ENCODE measurements at places on chromosomes 7 and 10.

DNA sequence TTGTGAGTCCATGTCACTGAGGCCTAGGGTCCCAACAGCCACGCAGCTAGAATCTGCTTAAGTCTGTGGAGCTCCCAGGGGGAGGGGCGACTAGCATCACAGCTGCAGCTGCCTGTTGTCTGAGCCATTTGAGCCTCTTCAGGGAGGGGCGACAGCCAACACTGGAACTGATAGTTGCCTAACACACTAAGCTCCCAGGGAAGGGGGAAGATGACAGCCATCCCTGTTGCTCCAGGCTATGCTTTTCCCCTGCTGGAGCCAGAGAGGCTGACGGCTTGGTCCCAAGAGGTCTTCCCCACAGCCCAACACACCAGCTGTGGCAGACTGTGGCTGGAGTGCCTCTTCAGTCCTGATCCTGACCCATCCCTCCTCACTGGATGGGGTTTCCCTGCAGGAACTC lies 817.5 kb downstream of the NXPH1 start:
- no peak for ATAC-seq

DNA sequence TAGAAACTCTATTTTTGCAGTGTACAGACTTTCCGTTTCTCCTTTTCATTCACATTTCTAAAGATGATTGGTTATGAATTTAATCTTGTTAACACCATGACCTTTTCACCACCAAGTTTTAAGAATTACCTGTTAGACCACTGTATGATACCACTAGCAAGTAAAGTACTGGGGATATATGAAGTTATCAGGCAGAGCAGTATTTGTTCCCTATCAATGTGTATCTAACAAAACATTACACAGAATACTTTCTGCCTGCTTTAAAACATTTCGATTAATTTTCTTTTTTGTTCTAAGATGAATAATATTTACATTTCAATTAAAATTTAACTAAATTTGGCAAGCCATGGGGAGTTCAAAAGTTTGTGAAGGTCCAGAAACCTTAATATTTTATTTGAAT lies 49.9 kb upstream of the AHR start:
- no peak for ATAC-seq

DNA sequence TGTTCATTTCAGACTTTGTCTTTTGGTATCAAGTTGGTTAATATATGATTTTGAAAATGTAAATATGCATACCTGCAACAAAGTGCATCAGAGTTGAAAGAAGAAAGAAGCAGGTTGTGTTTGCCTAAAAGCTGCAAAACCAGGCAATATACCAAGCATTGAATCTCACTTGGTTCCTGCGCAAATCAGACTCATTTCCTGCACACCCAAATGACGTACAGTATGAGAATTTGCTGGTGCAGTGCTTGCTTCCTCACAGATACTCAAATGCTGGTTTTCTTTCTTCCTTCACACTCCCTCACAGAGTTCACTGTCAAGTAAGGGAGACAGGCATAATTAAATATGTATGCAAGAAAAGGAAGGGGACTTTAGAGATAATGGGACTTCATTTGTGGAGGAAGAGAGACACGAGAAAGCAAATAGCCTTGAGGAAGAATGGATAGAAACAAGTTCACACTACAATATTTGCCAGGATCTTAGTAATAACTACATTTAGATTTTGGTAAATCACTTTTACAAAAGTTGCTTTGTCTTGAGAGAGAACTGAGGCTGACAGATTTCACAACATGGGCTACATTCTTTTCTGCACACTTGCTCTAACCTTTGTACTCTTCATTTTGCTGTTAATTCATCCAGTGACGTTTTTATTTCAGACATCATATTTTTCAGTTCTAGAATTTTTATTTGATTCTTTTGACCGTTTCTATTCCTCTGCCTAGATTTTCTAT lies 56.9 kb upstream of the AOAH start:
- no peak for ATAC-seq

DNA sequence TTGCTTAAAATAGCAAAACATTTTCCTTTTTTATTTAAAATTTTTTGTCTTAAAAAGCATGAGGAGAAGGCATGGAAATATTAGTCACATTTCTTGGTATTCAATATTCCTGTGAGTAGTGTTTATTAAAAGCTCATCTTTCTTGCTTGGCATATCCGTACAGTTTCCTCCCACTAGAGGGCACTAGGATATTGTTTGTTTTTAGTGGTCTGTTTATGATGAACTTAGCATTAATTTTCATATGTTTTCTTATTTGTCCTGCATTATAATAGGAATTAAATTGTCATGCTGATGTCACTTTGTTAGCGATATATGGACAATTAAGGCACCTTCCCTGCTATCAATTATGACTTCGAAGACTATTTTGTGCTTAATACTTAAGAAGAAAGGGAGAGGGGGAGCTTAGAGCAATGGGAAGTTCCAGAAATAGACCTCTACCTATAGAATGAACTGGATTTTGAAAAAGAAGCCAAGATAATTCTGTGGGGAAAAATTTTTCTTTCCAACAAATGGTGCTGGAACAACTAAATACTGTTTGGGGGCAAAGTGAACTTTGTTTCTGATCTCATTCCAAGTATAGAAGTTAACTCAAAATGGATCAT lies 91.0 kb upstream of the STRIP2 start:
- no peak for ATAC-seq

DNA sequence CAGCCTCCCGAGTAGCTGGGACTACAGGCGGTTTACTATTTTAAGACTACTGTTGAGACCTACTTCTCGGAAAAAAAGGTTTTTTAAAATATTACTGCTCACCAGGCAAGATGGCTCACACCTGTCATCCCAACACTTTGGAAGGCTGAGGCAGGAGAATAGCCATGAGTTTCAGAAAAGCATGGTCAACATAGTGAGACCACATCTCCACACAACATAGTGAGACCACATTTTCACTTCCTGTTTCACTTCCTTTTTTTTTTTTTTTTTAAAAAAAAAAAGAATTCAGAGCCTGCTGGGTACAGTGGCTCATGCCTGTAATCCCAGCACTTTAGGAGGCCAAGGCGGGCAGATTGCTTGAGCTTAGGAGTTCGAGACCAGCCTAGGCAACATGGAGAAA lies 46.5 kb downstream of the SVOPL start:
- ATAC-seq, result no peak

- ATAC-seq, result no peak
These were observed 232.6 kb downstream of the REEP3 start for GRCh38 chr10:63753808-63754207.

DNA sequence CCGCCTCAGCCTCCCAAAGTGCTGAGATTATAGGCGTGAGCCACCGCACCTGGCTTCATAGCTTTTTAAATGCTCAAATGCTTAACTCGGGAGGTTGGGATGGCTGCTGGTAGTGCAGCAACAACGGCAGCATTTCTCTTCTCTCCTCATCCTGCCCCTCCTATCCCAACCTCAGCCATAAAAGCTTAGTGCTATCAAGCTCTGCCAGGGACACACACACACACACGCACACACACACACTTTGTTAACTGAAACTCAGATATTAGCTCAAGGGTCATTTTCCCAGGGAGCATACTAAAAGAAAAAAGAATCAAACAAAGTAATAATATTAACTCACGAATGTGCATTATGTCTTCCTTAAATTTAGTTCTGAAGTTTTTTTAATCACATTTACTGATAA lies 63.0 kb upstream of the HPS1 start:
- ATAC-seq, result no peak

GRCh38 chr7:37918526-37918925 lies 1.9 kb upstream of the SFRP4 start:
- ATAC-seq, result no peak

- no peak for ATAC-seq
These were observed 213.2 kb upstream of the MDFIC start for GRCh38 chr7:114708646-114709045.

DNA sequence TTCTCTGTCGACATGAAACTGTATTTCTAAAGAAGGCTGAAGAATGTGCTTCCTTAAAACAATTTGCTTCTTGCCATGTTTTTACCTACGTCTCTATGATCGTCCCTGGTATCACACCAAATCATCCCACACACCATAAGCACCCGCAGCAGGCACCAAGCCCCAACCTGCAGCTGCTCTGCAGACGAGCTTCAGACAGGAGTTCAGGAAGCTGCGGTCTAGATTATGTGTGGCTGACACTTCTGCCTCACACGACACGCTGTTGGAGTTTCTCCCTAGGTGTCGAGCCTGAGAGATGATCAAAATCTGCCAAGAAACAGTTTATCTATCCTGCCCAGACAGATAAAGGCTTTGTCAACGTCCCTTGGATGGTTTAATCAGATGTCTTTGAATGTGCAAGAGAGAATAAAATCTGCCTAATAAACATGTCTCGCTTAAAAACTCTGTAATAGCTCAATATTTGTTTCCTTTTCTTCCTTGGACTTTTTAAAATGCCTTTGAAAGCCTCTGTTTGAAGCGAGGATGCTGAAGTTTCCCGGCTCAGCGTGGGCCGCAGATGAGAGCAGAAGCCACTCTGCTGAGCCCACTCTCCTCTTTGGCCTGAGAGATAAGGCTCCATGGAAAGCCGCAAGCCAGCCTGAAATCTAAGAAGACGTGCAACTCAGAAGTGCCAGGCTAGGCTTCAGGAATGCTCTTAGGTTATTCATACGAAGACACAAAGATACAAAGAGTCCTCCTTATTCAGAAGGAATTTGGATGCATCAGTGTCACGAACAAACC lies 158.3 kb upstream of the PFKP start:
- ATAC-seq, result no peak

GRCh38 chr10:20897146-20897825 lies at the start of gene NEBL:
TSS of gene NEBL (minus strand) at chr10:20897311. CDS start at chr10:20897205, 106 bp downstream.
- ATAC-seq, result no peak

GRCh38 chr10:12954866-12955265 lies 46.6 kb downstream of the CCDC3 start:
- ATAC-seq, result no peak

DNA sequence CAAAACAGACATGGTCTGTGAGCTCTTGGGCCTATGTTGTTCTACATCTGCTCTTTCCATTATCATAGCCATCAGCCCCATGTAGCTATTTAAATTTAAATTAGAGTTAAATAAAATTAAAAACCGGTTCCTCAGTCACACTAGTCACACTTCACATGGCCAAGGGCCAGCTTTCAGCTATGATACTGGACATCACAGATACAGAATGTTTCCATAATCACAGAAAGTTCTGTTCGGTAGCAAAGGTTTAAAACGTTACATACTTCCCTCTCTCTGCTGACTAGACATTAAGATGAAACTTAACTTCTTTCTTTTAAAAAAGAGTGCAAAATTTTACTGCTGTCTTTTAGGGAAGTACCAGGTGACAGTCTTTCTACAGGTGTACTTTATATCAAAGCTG lies 43.0 kb downstream of the SRPK2 start:
- no peak for ATAC-seq

Data from motor neuron (in vitro differentiated cells).